HepG2 (cell line): ENCODE measurements at places on chromosomes 2 and 18.

- DNase-seq = no peak
Measured at GRCh38 chr2:71756280-71756906, 303.0 kb downstream of the DYSF start.

DNA sequence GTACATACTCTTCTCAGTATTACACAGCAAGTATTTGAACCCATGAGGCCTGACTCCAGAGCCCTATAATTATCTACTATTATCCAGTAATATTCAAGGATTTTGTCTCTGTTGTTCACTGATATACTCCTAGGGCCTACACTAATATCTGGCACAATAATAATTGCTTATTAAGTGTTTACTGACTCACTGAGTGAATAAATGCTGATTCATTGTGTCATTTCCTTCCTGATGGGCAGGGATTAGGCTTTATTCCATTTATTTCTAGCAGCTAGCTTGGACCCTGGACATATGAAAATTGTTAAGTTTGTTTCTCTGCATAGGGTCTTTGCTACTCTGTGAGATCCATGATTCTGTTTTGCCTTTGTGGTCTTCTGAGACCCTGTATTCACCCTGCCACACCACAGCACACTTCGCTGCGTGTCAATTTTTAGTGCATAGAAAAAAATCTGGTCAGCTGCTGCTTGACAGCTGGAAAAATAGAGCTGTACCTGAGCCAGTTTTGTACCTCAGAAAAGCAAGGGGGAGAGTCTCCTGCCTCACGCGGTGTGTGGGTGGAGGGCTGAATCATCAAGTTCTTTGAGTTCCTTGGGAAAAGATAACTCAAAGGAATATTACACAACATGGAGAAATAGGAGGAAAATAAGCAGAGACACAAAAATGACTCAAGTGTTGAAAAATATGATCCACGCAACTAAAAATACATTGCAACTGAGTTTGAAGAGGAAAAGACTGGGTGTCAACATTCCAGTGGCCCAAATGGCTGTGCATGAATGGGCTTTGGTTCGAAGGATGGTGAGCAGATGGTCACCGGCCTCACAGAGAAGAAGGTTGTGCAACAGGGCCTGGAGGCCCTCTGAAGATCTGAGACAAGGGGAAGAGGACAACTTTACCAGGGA is 18.9 kb upstream of the DPP4 start:
- no peak for DNase-seq

DNA sequence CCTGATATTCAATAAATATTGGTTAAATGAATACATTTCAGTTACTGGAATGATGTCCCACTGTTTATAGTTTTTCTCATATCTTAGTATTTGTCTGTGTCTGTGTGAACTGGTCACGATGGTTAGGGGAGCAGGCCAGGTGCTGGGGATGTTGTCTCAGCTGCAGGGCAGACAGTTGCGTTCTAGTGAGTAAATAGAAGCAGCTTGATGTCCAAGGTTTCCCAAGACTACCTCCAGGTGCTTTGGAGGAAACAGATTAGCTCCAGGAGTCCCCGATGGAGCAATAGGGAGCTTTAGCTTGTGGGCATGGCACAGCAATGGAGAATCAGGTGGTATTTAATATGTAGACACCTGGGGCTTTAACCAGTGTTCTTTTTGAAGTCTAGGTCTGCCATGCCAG is 75.5 kb downstream of the GULP1 start:
- no peak for DNase-seq

DNA sequence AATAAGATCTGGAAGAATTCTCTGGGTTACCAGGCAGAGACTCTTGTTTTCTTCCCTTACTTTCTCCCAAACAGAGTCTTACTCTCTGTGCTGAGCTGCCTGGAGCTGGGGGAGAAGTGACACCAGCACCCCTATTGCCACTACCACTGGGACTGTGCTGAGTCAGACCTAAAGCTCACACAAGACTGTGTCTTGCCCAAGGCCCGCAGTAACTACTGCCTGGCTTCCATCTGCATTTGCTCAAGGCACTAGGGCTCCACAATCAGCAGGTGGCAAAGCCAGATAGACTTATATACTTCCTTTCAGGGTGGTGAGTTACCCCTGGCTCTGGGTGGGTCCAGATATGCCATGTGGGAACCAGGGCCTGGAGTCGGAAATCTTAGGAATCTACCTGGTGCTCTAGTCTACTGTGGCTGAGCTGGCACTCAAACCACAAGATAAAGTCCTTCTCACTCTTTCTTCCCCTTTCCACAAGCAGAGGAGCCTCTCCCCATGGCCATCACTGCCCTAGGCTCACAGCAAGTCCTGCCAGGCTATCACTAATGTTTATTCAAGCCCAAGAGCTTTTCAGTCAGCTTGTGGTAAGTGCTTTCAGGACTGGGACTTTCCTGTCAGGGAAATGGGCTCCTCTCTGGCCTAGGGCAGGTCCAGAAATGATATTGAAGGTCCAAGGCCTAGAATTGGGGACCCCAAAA is 27.6 kb upstream of the SERPINB2 start:
- DNase-seq = no peak

- DNase-seq = no peak
Measured at GRCh38 chr2:59677158-59677557, 876.3 kb downstream of the BCL11A start.

DNA sequence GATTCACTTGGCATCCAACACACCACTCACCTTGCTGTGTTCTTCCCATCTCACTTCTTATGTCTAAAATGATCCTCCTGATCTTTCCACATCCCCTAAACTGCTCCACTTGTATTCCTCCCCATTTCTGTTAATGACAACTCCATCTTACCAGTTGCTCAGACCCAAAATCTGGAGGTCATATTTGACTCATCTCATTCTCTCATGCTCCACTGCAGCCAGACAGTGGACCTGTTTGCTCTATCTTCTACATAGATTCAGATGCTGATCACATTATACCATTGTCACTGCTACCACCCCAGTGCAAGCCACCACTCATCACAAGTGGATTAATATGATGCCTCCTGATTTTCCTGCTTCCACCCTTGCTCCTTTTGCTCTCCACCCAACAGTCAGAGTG is 7.9 kb upstream of the NABP1 start:
- DNase-seq = no peak

DNA sequence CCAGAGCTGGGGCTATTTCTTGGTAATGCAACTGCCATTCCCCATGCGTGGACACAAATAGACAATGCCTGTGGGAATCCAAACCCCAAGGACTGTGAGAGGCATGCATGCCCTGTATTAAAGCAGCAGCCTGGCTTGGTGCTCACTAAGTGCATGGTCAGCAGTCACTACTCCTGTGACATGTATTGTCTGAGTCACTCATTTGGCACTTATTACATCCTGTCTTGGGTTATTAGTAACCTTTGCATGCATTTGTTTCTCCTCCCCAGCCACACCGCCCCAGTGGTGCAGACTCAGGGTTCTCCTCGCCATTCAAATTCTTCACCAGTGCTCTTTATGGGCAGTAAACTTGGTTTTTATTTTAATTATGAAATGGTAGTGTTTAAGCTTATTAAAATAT is 30.2 kb downstream of the PRKCE start:
- DNase-seq = peak; percentile 13

- no peak for DNase-seq
Measured at GRCh38 chr18:10289951-10290637, 164.3 kb upstream of the APCDD1 start.

GRCh38 chr2:180012523-180012922 is 5.4 kb upstream of the CWC22 start:
- peak; percentile 23 for DNase-seq

GRCh38 chr2:47487498-47487875 is 84.5 kb downstream of the MSH2 start:
- DNase-seq = no peak

- DNase-seq = no peak
Measured at GRCh38 chr2:43419876-43420275, 176.0 kb downstream of the THADA start.
